Stimulated activated CD8-positive, alpha-beta memory T cell treated with anti-CD3 and anti-CD28 coated beads, Interleukin-4, amount 100 ng/mL, for 48 hours (primary cell): ENCODE measurements at places on chromosomes 4 and X.

- DNase-seq, result no peak
These were observed 192.8 kb downstream of the BCOR start for GRCh38 chrX:39904816-39905537.

GRCh38 chrX:149512225-149512885, 7.2 kb upstream of the IDS start:
- DNase-seq, result peak; percentile 56

GRCh38 chr4:154732669-154733068, 11.1 kb upstream of the LRAT start:
- DNase-seq, result no peak

- DNase-seq, result no peak
These were observed 1609.2 kb downstream of the STIM2 start for GRCh38 chr4:28469886-28470285.

- no peak for DNase-seq
These were observed 71.0 kb downstream of the IRF2 start for GRCh38 chr4:184403384-184403781.

- no peak for DNase-seq
These were observed 94.2 kb downstream of the PPP3CA start for GRCh38 chr4:101253121-101253520.
